H4 (cell line): ENCODE measurements at places on chromosomes 3 and 15.

- peak; percentile 16 for DNase-seq
These were observed 529.6 kb downstream of the SHQ1 start for GRCh38 chr3:72318504-72319193.

DNA sequence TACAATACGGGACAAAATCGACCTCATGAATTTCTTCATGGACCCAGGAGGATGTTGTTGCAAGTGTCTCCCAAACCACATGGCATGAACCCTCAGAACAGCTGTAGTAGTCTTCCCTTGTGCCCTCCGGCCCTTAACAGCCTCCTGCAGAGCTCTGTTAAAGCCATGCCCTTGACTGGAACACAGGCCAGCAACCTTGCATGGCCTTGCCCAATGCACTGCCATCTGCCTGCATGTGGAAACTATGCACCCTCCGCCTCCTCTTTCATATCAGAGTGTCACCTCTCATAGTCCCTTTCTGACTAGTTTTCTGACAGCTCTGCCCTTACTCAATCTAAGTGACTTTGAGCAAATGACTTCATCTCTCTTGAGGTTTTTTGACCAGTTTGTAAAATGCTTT lies 39.4 kb upstream of the TRIM71 start:
- DNase-seq, result no peak

DNA sequence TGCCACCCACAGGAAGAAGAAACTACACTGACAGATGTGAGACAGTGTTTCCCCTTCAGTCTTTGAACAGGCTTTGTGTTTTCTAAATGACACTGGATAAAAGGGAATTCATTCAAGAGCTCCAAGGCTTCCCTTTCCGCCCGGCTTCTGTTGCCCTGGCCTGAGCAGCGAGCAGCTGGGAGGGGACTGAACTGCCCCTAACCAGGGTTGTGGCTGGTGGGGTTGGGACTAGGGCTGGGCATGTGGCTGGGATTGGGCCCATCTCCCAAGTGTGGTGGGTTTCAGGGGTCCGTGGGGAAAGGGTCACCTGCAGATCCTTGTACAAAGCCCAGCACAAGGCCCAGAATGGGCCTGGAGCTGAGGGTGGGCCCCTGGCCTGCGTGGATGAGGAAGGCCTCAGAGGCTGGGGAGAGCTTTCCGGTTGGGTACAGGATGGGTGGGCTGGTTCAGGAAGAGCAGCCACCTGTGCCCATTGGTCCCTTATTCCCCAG lies 10.4 kb downstream of the VILL start:
- no peak for DNase-seq

- DNase-seq, result no peak
These were observed 32.7 kb downstream of the CRABP1 start for GRCh38 chr15:78372880-78373279.

DNA sequence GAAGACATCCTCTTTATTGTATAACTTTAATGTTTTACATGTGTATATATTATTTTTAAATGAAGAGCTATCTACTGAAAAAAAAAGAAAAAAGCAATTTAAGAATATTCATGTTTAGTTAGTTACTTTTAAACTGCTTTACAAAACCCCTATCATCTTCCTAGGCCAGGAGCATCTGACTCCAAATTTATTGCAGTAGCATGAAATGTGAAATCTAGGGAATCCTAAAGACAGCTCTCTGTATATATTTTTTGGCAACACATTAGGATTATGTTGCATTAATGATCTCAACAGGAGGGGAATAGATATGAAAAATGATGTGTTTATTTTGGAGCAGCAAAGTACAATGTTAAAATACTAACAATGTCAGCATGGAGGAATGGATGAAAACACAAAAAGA lies 158.3 kb downstream of the CNTN3 start:
- no peak for DNase-seq

DNA sequence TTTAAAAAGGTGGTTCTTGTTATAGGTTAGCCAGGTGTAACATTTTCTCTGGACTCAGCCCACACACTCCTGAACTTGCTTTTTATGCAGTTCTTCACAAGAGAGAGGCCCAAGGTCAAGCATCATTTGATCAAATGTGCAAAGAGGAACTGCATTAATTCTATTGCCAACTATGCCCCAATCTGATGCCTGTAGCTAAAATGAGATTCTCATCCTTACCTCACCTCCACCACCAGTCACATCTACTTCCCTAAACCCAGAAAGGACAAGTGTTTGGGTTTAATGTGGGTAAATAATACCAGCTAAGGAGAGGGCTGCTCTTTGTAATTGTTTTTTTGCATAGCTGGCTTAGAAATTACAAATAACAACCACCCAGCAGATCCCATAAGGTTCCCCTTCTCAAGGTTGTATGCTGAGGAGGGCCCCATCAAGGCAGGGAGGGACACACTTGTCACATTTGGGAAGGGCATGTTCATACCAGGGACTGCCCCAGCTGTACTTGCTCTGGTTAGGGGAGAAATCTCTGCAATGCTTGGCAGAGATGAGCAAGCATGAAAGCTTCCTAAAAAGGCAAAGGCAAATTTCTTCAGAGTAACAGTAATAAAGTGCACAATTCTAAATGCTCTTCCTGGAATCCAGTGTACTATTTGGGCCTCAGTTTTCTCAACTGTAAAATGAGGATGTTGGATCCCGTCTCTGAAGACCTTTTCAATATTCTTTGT lies 76.2 kb downstream of the TGFBR2 start:
- DNase-seq, result no peak

GRCh38 chr3:185065059-185065458 lies 87.8 kb downstream of the C3orf70 start:
- DNase-seq, result no peak

- DNase-seq, result no peak
These were observed 50.5 kb upstream of the TEX264 start for GRCh38 chr3:51620543-51620942.

DNA sequence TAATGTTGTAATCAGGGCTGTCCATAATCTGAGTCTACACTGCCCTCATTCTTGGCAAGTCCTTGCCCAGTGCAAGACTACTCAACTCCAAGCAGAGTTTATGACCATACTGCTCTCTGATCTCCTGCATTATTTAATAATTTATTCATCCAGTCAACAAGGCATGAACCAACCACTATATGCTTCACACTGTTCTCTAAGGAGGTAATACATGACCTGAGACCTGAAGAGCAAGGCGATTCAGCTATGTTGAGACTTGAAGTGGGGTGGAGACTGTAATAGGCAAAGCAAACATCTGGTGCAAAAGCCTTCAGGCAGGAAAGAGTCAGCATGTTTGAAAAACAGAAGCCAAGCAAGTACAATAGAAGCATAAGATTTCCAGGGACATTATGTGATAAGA lies 1362.8 kb downstream of the ROBO2 start:
- no peak for DNase-seq

GRCh38 chr3:17137321-17137826 lies 252.6 kb downstream of the PLCL2 start:
- no peak for DNase-seq

DNA sequence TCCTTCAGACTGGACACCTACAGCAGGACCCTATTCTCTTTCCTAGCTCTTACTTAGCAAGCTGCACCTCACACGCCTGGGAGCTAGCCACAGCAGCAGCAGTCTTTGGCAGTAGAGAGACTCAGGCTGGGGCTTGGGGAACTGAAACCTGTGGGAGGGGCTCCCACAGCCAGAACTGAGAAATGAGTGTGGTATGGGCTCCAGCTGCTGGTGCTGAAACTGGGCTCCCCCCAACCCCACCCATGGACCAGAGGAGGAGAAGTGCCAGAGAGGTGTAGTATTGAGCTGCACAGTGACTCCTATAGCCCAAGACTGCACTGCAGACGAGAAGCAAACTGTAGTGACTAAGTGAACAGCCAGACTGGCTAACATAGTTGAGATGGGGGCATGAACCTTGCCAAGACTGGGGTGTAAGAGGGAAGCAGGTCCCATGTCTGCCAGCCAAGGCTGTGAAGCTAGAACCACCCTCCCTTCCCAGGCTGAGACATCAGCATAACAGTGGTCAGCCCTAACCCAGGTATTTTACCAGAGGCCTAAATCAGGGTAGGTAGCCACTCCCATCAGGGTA lies 62.5 kb downstream of the MYO5A start:
- DNase-seq, result no peak

DNA sequence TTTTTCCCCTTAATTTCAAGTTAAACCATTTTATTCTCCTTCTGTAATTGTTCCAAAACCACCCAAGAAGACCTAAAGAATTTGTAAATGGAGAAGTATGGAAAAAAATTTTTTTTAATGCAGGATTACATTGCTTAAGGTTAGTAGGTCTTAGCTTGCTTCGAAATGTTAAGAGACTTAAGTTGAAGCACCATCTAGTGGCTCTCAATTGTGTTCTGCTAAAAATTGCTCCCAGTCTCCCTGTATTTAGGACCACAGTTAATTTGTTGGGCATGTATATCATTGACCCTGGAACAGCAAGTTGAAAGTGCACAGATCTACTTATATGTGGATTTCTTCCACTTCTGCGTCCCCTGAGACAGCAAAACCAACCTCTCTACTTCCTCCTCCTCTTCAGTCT lies 32.4 kb downstream of the CD200R1L start:
- DNase-seq, result peak; percentile 51

- no peak for DNase-seq
These were observed 117.2 kb upstream of the KCNMB2 start for GRCh38 chr3:178419071-178419470.

DNA sequence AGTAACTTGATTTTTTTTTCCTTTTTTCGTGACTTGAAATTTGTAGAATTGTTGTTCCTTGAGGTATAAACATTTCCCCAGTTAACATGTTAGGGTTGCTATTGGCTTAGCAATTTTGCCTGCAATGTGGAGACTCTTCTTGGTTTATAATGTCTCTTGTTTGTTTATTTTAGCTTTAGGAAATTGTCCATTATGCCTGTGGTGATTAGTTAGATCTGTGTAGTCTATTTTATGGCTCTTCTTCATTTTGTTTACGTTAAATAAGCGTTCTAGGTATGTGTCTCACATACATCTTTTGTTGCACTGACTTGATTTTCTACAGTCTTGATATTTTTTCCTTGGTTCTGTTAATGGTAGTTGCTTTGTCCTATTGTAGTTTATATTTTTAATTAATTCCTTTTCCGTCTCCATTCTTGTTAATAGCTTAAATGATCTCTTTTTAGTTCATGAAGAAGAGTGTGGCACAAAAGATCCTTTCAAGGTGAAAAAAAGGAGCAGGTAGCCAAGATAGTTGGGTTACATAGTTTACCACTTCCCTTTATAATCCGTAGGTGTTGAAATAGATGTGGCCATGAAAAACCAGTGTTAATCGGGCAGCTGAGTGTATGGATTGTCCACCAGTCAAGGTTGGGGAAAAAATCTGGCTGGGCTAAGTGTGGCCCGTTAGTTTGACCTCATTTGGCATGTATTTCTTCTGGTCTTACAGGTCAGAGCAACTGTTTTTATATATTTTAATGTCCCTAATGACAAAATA lies 12.1 kb downstream of the IQGAP1 start:
- DNase-seq, result no peak

DNA sequence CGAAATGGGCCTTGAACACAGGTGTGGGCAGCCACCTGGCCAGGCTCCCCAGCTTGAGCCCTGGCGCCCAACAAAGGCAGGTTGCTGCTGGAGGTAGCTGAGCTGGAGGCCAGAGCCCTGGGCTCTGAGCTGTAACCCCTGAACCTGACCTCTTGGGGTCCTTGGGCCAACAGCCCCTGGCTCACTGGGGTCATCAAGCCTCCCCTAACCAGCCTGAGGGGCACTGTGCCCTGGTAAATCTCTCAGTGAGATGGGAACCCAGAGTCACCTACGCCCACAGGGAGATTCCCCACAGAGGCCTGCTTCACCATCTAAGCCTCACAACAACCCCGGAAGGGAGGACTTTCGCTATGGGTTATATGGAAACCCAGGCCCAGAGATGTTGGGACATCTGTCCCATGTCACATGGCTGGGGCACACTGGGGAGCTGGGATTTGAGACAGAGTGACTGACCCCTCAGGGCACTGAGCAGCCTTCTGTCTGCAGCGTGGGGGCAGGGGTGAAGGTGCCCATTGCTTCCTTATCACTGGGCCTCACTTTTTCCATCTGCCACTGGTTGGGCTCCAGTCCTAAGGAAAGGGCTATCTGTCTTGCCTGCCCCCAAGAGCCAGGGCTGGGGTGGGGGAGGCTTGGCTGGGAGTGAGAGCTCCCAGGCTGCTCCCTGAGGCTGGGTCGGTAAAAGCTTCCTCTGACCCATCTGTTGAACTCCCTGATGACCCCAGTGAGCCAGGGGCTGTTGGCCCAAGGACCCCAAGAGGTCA lies 59.1 kb downstream of the IQSEC1 start:
- DNase-seq, result no peak

GRCh38 chr15:63599401-63600000 lies 2.3 kb downstream of the FBXL22 start:
- DNase-seq, result peak; percentile 35

GRCh38 chr3:143066033-143066432 lies 53.5 kb upstream of the CHST2 start:
- no peak for DNase-seq

DNA sequence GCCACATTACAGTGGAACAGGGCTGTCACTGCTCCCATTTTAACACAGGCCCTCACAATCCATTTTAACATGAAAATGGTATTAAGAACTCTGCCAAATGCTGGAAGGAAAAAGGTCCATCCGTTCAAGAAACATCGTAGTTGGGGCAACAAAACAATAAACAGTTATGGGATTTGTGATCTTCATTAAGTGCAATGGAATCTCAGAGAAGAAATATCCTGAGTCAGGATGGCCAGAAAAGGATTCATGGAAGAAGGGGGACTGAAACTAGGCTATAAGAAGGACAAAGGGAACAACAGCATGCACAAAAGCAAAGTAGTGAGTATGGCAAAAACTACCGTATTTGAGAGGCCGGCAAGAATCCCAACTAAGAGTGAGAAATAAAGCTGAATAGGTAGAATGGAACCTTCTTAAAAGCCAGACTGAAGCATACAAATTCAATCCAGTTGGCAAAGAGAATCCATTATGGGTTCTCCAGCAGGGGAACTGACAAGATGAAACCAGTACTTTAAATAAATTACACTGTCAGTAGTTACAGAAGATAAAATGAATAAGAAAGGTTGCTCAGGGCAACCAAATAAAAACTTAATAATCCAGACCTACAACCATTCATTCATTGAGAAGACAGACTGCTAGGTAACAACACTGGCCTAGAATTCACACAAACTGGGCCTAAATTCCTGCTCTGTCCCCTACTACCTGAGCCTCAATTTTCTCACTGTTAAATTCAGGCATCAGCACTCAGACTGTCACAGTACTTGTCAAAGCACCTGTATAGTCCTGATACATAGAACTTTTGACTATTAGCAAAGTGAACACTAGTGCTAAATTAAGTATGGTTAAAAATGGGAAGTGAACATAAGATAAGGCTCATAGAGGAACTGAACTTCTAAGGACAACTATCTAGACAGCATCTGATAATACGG lies 6.3 kb downstream of the TBL1XR1 start:
- no peak for DNase-seq

- no peak for DNase-seq
These were observed 16.9 kb downstream of the CSPG4 start for GRCh38 chr15:75695634-75696310.
